Fibroblast of pulmonary artery (primary cell): ENCODE measurements at places on chromosomes 13 and 19.

- no peak for DNase-seq
Observed at GRCh38 chr19:33604651-33605050, 17.1 kb upstream of the CHST8 start.

- no peak for DNase-seq
Observed at GRCh38 chr19:15381864-15382263, 2.3 kb upstream of the AKAP8 start.

DNA sequence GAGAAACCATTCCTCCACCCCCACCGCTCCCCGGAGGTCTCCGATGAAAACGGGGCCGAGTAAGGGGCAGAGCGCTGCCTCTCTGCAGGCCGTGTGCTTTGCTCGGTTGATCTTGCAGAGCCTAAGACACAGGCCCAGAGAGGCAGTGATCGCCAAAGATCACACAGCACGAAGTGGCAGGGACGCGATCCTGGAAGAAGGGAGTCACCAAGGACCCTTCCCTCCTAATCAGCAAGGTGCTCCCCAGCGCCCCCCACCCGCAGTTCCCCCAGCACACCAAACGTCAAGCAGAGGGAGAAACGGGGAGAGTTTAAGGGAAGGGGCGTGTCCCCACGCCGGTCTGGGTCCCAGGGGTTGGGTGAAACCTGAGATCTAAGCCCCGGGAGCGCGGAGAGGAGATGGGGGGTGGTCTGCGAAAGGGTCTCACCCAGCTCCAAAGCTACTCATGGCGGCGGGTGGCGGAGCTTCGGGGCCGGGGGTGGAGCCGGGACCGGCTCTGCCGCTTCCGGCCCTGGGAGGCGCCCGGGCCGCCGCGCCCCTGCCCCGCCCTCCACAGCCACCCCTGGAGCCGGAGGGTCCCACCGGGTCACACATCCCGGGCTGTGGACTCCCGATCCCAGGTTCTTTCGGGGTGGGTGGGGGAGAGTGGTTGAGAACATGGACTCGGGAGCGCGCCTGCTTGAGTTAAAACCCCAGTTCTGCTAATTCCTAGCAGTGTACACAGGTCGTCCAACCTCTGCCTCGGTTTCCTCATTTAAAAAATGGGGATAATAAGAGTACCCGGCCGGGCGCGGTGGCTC lies at the start of gene EML2:
EML2 (minus strand) TSS at position 468 of the 800 bp plus-strand sequence; CDS start at position 447, 21 bp downstream.
- no peak for DNase-seq

GRCh38 chr19:5782945-5783919 lies 1.3 kb downstream of the PRR22 start:
- no peak for DNase-seq

- DNase-seq: peak; percentile 46
Observed at GRCh38 chr13:112760435-112760834, 70.6 kb downstream of the ATP11A start.

DNA sequence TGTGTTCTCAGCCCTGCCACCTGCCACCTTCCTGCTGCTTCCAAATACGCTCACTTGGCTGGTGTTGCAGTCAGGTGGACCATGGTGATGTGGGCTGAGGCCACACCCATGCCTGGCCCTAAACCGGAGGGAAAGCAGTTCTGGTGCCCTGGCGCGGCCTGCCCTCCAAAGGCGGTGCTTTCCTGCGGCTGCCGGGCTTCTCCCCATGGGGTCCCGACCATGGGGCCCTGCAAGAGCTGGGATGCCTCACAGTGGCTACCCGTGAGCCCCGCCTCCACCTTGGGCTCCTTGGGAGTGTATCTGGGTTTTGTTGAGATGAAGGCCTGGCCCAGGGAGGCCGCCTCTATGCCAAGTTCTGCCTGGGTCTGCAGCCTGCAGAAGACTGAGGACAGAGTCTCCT lies 73.7 kb downstream of the ERICH6B start:
- no peak for DNase-seq

- DNase-seq: no peak
Observed at GRCh38 chr19:2326699-2327360, 1.6 kb downstream of the LSM7 start.

GRCh38 chr19:48284896-48285295 lies 15.0 kb downstream of the ZNF114 start:
- DNase-seq: no peak

DNA sequence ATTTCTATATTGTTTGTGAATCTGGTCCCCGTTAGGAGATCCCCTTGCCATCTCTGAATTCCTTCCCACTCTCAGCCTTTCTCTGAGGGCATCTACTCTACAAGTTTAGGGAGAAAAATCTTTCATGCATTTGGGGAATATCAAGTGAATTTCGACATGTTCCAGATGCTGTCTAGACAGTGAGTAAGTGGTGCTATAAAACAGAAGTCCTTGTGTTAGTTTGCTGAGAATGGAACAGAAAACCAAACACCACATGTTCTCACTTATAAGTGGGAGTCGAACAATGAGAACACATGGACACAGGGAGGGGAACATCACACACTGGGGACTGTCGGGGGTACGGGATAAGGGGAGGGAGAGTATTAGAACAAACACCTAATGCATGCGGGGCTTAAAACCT lies 5.1 kb downstream of the OR7A10 start:
- DNase-seq: no peak

- DNase-seq: no peak
Observed at GRCh38 chr13:48594096-48594815, 59.5 kb upstream of the CYSLTR2 start.

- DNase-seq: peak; percentile 76
Observed at GRCh38 chr19:48681127-48681470, 8.3 kb upstream of the NTN5 start.

- DNase-seq: no peak
Observed at GRCh38 chr13:114048443-114048842, 74.6 kb upstream of the C13orf46 start.

DNA sequence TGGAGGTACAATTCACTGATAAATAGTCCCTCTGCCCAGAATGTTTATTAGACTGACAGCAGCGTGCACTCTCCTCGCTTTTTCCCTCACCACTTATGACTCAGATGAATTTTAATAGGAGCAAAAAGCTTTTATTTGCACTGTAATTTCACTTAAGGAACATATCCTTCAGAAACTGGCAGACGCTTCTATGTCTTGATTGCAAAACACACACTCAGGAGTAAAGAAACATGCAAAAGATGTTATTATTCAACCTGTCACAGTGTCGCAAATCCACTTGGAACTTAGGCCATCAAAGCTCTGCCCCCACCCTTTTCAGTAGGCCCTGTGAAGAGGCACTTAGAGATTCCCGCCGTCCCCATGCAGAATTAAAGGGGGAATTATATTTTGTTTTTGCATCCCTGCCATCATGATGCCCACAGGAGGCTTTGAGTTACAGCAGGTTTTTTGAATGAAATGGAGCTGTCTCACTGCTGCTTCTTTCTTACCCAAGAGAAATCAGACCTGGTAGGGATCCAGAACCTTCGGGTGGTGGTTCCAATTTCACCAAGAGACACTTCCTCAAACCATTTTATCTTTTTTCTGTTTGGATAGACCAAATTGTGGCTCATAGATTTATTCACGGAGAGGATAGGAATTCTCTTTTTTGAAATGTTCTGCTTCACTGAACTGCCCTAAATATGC lies 74.5 kb downstream of the GGACT start:
- no peak for DNase-seq

GRCh38 chr19:29843180-29844051 lies 31.6 kb downstream of the CCNE1 start:
- peak; percentile 33 for DNase-seq

GRCh38 chr13:28423010-28423409 lies 71.9 kb downstream of the FLT1 start:
- no peak for DNase-seq

DNA sequence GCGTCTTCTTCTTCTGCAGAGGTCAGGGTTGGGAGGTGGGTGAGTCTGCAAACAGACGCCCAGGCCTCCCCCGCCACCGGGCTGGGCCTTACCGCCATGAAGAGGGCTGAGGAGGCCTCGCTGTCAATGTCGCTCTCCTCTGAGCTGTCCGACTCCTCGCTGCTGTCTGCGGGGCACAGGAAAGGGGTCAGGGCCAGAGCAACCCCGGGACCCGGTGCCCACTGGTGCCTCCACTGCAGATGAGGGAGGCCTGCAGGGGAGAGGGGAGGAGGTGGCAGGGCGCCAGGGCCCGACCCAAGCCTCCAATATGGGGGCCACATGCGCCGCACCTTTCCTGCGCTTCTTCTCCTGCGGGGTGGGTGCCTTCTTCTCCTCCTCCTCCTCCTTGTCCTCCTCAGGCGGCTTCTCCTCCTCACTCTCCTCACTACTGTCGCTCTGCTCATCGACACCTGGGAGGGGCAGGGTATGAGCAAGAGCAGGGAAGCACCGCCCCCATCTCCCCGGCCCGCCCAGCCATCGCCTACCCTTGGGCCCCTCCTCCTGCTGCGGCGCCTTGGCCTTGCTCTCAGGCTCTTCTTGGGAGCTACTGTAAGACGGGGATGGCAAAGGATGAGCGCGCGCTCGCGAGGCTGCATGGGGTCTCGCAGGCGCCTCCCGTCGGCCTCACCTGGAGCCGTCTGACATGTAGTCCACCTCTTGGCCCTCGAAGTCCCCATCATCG lies 5.5 kb upstream of the PSPN start:
- DNase-seq: no peak

DNA sequence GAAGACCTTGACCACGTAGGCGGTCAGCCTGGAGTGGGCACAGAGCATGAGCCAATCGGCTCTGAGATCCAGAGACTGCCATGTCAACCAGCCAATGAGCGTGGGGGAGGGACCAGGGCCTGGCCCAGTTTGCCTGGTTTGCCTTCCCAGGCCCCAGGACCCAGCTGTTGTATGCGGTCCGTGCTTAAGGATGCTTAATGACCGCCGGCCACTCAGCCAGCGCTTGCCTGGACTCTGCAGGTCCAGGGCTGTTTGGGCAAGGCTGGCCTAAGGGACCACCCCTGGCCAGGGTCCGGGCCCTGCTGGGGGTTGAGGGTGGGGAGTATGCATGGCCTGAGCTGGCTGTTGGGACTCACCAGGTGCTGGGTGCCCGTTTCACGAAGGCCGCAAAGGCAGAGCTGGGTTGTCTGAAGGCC lies 23.1 kb upstream of the TNFSF14 start:
- no peak for DNase-seq

GRCh38 chr13:30615481-30615865 lies 2.2 kb upstream of the USPL1 start:
- DNase-seq: no peak

- DNase-seq: no peak
Observed at GRCh38 chr13:63345835-63346234, 1930.2 kb upstream of the PCDH20 start.

GRCh38 chr19:42114412-42114811 lies 17.8 kb downstream of the POU2F2 start:
- DNase-seq: no peak

DNA sequence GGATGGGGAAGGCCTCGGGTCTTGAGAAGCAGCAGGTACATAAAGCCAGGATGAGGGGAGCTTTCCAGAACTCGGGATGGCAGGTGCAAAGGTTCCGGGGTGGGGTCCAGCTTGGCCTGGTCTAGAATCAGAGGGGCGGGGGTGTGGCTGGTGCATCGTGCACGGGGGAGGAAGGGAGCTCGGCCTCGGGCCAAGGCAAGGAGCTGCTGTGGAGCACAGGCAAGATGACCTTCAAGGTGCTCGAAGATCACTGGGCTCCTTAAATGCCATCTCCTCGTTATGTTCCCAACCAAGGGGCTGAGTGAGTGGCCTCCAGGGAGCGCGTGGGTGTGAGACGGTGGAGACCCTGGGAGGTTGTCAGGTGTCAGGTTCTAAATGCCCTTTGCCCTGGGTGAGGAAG lies 16.1 kb upstream of the SIGLEC11 start:
- no peak for DNase-seq

DNA sequence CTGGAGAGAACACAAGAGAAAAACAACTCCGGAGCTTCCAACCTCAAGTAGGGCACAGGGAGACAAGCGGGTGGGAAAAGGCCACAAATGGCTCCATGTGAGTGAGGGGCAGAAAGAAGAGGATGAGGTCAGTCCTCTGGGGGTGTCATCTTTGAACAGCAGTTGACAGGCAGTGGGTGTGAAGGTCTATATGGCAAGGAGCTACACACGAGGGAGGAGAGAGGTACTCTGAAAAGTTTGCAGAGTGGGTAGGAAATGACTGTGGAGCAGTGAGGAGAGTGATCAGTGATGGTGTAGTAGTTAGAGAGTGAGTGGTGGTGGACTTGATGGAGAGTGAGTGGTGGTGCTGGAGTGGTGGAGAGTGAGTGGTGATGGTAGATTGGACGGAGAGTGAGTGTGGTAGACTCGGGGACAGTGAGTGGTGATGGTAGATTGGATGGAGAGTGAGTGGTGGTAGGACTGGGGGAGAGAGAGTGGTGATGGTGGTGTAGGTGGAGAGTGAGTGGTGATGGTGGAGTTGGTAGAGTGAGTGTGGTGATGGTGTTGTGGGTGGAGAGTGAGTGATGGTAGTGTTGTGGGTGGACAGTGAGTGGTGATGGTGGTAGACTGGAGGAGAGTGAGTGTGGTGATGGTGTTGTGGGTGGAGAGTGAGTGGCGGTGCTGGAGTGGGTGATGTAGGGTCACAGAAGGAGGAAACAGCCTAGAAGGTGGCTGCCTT lies 4.0 kb downstream of the TFDP1 start:
- DNase-seq: no peak

- no peak for DNase-seq
Observed at GRCh38 chr13:114157869-114158495, 21.1 kb upstream of the CFAP97D2 start.

- DNase-seq: no peak
Observed at GRCh38 chr13:39821977-39822376, 166.5 kb downstream of the COG6 start.

GRCh38 chr19:18284712-18285360 lies 3.4 kb upstream of the JUND start:
- DNase-seq: no peak

DNA sequence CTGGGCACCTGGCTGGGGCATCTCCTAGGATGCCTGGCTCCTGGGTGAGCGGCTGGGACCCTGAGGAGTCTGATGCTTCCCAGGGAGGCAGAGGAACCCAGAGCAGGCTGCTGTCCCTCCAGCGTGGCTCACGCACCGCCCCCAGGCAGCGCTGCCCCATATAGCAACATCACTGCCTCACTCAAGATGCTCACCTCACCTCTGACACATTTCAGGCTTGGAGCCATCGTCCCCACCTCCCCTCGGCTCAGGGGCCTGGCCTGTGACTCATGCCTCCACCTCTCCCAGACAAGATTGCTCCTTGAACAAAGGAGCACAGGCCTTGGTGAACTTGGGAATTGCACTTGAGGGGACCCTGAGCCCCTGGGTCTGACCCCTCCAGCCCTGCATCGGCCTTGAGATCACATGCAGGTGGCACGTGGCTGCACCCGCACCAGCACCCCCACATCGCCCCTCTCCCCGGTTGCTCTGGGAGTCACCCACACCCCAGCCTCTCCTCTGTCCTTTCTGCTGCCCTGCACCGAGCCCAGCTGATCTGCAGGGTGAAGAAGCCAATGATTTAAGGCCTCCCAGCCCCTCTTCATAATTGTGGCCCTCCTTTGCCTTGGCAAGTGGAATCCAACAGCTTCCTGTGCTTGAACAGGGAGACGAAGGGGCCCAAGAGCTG lies 11.2 kb downstream of the CEBPA start:
- no peak for DNase-seq
